Smooth muscle cell of the umbilical artery (primary cell): ENCODE measurements at places on chromosomes 4 and X. TPM values are rescaled to one million over a fixed set of nuclear protein-coding genes. Genes with fewer than 3 reads are reported as not detected.

The PDZD4 gene
- total RNA-seq: under 0.01 and 0.18 TPM in 2 replicates

The HSFX4 gene
- total RNA-seq: not detected in 2 replicates

The PIR gene
- 9.5 and 13.7 TPM in 2 replicates for total RNA-seq

The SLC6A8 gene
- total RNA-seq: 19.3 and 22.3 TPM in 2 replicates

The TRIM75 gene
- total RNA-seq: not detected in 2 replicates

The XAGE5 gene
- total RNA-seq: not detected in 2 replicates

The CYP2U1 gene
- 13.6 and 17.8 TPM in 2 replicates for total RNA-seq

The ALPK1 gene
- total RNA-seq: 14.6 and 19.3 TPM in 2 replicates
